ENCODE measurements at places on chromosomes 11 and 22.

GRCh38 chr11:72686639-72687220, 12.5 kb upstream of the PDE2A start:
- no peak for DNase-seq

DNA sequence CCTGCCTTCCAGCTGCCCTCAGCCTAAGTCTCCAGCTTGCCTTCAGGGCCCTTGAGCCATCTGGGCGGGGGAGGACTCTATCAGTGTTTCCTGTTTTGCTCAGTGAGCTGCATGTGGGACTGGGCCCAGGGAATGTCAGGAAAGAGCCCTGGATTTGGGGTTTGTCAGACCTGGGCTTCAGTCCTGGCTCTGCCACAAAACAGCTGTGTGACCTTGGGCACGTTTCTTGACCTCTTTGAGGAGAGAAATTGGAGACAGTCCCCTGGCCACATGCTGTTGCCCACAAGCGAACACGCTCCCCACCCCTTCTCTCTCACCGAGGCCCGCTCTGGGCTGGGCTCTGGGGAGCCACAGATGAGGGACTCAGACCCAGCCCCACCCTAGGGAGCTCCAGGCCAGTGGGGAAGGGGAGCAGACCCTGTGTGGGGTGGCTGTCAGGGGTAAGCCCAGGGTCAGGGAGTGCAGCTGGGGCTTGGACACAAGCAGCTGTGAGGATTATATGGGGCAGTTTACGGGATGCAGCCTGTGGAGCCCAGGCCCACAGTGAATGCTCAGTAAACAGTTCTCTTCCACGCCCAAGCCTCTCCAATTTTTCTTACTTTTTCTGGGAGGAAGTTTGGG, 12.3 kb downstream of the MYO7A start:
- DNase-seq, result no peak

DNA sequence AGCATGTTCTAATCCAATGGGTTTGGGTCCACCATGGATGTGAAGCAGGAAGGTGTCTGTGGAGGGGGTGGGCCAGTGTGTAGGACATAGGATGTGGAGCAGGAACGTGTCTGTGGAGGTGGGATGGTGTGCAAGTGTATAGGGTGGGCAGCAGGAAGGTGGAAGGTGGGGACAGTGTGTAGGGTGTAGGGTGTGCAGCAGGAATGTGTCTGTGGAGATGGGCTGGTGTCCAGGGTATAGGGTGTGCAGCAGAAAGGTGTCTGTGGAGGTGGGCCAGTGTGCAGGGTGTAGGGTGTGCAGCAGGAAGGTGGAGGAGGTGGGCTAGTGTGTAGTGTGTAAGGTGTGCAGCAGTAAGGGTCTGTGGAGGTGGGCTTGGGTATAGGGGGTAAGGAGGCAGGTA, 1068.0 kb downstream of the NTM start:
- DNase-seq, result no peak

DNA sequence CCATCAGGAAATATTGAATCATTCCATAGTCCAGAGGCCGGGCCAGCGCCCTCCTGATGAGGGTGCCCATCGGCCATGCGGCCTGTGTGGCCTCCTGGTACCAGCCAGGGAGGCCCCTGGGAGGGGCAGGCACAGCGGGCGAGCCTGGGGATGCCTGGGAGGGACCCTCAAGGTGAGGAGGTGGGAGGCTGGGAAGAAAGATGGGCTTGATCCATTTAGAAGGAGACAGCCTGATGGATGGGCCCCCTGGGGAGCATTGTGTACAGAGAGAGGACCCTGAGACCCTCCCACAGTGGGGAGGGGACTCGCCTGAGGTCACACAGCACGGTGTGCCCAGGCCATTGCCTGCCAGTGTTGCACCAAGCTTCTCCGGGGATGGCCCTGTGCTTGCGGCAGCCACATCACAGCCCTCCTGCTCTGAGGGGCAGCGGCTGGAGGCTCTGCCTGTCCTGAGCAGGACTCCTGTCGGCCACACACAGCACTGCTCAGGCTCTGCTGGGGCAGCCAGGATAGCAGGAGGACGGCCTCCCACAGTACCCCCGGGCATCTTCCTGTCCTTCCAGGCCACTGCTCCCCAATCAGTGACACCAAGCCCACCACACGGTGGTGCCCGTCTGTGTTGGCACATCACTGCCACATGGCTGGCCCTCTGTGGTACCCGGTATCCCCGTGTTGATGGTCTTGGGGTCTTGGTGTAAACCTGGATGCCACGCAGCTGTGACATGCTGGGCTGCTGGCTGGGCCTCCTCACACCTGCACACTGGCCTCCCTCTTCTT, 290.0 kb downstream of the TBC1D22A start:
- DNase-seq, result no peak

GRCh38 chr11:19420868-19421533, 180.3 kb upstream of the E2F8 start:
- DNase-seq, result no peak

DNA sequence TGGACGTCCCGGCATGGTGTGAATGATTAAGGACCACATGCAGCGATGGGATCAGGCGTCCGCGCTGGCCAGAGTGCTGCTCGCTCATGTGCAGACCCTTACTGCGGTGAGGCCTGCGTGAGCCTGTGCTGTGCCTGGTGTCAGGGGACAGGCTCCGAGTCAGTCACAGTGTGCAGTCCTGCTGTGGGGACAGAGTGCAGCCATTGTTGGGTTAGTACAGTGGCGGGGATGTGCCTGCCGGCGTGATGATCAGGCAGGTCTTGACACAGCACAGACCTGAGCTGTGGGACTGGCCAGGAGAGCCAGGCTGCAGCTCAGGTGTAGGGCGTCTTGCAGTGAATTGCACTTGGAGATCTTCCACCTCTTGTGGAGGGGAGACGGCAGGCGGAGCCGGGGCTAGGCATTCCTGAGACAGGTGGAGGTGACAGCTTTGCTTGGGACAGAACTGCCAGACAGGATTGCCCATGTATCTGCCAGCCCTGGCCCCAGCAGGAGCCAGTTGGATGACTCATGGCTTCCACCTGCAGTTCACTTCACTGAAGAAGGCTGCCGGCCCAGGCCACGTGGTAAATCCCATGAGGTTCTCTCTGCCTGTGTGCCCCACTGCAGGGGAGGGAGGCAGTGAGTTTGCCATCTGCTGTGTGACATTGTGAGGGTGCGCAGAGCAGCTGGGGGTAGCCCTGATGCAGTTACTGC, 17.3 kb downstream of the TRMU start:
- DNase-seq, result peak; percentile 82

GRCh38 chr11:108196901-108197300, 25.5 kb downstream of the NPAT start:
- no peak for DNase-seq

- peak; percentile 62 for DNase-seq
These were observed 1.5 kb downstream of the DDB2 start for GRCh38 chr11:47216121-47216798.

GRCh38 chr11:16993495-16993894, 20.7 kb downstream of the PLEKHA7 start:
- no peak for DNase-seq

- no peak for DNase-seq
These were observed 29.9 kb downstream of the C11orf96 start for GRCh38 chr11:43972366-43972765.

DNA sequence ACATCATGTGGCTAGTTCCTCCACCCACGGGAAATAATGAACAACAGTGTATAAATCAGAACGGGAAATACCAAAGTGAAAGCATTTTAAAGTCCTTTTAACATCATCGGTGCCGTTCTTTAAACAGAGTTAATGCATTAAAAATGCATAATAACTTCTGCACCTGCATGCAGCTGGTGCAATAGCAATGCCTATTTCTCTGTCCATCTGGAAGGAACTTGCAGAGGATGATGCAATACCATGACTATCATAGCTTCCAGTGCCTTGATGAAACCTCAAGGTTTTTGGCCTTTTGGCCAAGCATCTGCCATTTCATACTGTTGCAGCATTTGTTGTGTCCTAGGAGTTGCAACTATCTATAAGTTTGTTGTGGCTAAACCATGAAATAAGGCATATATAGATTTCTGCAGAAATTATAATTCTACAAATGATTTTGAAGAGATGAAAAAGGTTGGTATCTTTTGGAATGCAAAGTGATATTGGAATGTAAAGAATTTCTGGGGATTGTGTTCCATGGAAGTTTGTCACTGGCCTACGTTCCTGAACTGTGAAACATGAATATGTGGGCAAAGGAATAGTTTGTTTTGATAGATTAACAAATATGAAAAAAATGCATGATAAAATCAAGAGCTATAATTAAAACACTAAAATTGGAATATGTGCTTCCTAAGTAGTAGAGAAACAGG, 9.8 kb upstream of the EIF3F start:
- DNase-seq, result no peak

- no peak for DNase-seq
These were observed 13.7 kb upstream of the KDM4E start for GRCh38 chr11:95011376-95011775.

- DNase-seq, result no peak
These were observed 9.9 kb downstream of the FADS3 start for GRCh38 chr11:61881397-61881796.

DNA sequence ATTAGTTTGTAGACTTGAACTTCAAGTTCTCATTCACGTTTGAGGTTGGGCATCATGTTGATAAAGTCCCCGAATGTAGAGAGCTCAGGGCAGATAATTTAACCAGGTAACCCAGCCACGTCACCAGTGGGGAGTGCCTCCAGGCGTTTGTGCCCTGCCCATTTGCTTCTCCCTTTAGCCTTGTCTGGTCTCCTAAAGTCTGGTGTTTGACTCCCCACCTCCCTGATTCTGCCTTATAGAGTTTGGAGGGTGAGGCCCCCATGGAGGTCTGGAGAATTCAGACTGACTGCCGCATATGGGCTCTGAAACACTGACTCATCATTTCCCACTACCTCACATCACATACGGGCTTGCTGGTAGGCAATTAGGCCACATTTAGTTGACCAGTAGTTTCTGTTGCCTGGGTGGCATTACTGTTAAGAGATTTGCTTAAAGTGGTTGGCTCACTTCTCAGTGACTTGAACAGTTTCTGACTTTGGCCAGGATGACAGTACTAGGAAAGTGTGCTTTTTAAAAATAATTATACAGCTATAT, 99.3 kb upstream of the GAL start:
- no peak for DNase-seq

DNA sequence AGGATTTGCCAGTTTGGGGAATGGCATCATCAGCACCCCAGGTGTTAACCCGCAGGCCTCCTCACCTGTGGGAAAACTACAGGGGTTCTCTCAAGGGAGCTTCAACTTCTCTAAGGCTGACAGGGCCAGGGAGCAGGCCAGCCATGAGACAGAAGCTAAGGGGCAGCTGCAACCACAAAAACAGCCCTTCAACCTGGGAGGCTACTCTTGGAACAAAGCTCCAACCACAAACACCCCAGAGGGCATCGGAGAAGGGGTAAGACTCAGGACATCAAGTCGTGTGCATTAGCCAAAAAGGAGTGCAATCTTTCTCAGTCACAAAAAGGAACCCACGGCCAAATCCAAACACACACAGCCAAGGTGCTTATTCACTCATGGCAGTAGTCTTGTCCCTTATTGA, 103.0 kb downstream of the PLEKHA7 start:
- DNase-seq, result no peak

DNA sequence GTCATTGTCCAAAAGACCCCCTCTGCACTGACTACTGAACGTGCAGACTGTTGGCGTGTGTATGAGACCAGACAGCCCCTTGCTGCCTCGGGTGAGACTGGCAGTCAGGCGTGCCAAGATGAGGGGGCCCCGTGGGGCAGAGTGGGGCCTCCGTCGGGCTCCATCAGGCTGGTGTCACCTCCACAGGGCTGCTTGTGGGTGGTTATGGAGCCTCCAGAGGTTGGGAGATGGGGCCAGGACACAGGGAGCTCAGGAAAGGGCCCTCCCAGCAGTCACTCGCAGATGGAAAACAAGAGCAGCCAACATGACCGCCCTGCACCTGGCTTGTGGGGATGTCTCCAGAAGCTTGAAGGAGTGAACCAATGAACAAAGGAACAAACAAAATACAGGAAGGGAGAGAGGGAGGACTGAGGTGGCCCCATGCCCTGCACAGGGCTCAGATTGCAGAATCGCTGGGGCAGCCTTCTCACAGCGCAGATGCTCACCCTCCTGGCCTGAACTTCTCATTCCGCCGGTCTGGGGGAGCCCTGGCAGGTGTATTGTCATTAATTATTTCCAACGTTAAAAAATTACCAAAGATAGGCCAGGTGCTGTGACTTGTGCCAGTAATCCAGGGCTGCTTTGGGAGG, 5.5 kb upstream of the PHLDA2 start:
- no peak for DNase-seq

GRCh38 chr11:43923406-43924111, 18.9 kb upstream of the C11orf96 start:
- no peak for DNase-seq

DNA sequence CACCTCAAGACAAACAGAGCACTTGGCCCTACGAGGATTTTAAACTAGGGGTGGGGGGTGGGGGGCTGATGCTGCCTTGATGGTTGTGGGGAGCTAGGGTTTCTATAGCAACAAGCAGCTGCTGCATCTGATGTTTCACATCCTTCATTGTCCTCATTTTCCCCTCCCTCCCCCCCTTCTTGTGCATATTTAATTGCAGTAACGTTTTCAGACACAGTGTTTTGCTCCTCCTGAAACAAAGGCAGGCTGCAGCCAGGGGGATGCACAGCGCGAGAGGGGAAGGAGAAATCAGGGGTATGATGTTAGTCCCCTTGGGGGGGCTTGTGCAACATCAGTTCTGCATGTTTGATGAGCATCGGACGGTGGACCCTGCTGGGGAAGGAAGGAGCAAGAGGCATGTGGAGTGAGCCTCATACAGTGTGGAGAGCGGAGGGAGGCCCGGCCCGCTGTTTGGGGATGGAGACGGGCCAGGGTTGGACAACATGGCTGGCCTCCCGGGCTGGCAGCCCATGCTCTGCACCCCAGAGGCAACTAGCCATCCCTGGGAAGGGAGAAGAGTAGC, 208.3 kb downstream of the CEP164 start:
- no peak for DNase-seq

GRCh38 chr11:133966921-133967598, 10.3 kb upstream of the IGSF9B start:
- DNase-seq, result peak; percentile 86

- no peak for DNase-seq
These were observed 3.4 kb downstream of the KIRREL3 start for GRCh38 chr11:126997196-126997595.

GRCh38 chr11:69598147-69598546, 42.8 kb upstream of the CCND1 start:
- no peak for DNase-seq

- no peak for DNase-seq
These were observed 11.1 kb downstream of the PLAAT3 start for GRCh38 chr11:63603180-63603518.

GRCh38 chr11:19868871-19869270, 156.2 kb downstream of the NAV2 start:
- no peak for DNase-seq

GRCh38 chr11:70913715-70914231, 338.6 kb downstream of the SHANK2 start:
- no peak for DNase-seq

DNA sequence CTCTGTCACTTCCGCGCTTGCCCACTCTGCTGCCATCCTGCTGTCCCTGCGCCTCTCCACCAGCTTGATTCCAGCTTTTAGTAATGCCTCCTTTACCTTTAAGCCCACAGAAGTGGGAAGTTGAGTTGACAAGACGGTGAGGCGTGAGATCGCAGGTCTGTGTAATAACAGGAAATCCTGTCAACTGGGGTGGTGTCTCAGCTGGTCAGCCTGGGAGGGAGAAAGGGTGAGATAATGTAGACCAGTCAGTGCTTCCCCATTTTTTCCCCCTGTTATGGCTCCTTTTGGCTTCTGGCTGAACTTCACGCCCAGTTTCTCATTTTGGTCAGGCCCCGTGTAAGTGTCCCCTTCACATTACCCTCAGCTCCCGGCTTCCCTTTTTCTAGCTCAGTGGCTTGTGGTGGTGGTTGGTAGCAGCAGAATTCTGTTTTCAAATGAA, 98.9 kb downstream of the TRAF6 start:
- no peak for DNase-seq

Measured in Karpas-422 (cell line).